ENCODE measurements at places on chromosomes 3 and 15.

DNA sequence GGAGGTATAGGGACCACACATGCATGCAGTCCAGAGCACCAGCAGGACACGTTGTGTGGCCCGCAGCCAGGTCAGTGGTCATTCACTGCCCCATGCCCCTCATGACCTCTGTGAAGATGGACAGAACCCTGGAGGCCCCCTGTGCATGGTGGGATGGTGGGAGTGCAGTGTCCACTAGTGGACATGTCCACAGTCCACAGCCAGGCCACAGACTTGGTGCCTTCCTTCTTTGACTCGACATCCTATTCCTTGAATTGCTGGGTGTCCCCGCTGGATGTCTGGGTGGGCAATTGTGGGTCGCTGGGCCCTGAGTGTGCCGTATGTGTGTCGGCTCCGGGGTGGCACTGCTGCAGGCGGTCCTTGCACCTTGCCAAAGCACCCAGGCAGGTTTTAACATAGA, 35.7 kb downstream of the KLF15 start:
- no peaks in the 10 kb centered on the region for H3K27me3 ChIP-seq
- H3K4me1 ChIP-seq = no peaks in the 10 kb centered on the region
- no peaks in the 10 kb centered on the region for H3K36me3 ChIP-seq
- H3K27ac ChIP-seq = no peak overlapping the region

DNA sequence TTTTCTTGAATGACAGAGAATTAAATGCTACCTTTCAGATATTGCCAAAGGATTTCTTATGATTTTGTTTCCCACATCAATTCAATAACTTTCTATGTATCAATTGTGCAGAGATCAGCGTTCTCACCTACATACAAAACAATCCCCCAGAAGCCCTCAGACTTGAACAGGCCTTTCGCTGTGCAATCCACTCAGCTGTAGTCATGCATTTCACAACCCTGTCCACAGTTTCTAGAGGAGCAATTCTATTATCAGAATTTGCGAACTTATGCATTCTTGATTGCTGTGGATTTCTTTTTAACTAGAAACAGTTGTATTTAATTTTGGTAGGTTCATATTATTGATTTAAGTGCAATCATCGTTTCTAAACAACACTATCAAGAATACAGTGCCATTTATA, 13.7 kb upstream of the ALCAM start:
- H3K4me3 ChIP-seq = no peak overlapping the region
- H3K27me3 ChIP-seq = peaks cover 10% of the 10 kb centered on the region

GRCh38 chr3:53384465-53385423, 37.4 kb upstream of the DCP1A start:
- H3K27ac ChIP-seq = no peak overlapping the region
- DNase-seq = no peak
- no peak overlapping the region for H3K4me3 ChIP-seq
- H3K4me1 ChIP-seq = no peaks in the 10 kb centered on the region
- no peaks in the 10 kb centered on the region for H3K36me3 ChIP-seq

- H3K4me3 ChIP-seq = no peak overlapping the region
- no peak for DNase-seq
- no peak overlapping the region for H3K27ac ChIP-seq
- no peaks in the 10 kb centered on the region for H3K4me1 ChIP-seq
- no peaks in the 10 kb centered on the region for H3K36me3 ChIP-seq
Measured at GRCh38 chr3:2141482-2141881, 42.8 kb downstream of the CNTN4 start.

GRCh38 chr15:63969652-63970421, 76.4 kb downstream of the DAPK2 start:
- no peaks in the 10 kb centered on the region for H3K27me3 ChIP-seq
- peaks cover 5% of the 10 kb centered on the region for H3K36me3 ChIP-seq
- no peak overlapping the region for H3K27ac ChIP-seq
- DNase-seq = no peak
- H3K4me1 ChIP-seq = peaks cover 27% of the 10 kb centered on the region
- H3K4me3 ChIP-seq = no peak overlapping the region

GRCh38 chr15:30030345-30030744, 52.4 kb upstream of the GOLGA8J start:
- no peaks in the 10 kb centered on the region for H3K27me3 ChIP-seq
- no peaks in the 10 kb centered on the region for H3K36me3 ChIP-seq
- no peak overlapping the region for H3K4me3 ChIP-seq
- no peak overlapping the region for H3K27ac ChIP-seq
- H3K4me1 ChIP-seq = no peaks in the 10 kb centered on the region

- no peaks in the 10 kb centered on the region for H3K27me3 ChIP-seq
- H3K4me1 ChIP-seq = no peaks in the 10 kb centered on the region
- H3K27ac ChIP-seq = no peak overlapping the region
- no peak for DNase-seq
- no peak overlapping the region for H3K4me3 ChIP-seq
- H3K36me3 ChIP-seq = no peaks in the 10 kb centered on the region
Measured at GRCh38 chr15:81899730-81900129, 146.1 kb downstream of the MEX3B start.

GRCh38 chr15:91068436-91068835, 31.6 kb upstream of the SV2B start:
- DNase-seq = no peak
- H3K27ac ChIP-seq = no peak overlapping the region
- H3K4me1 ChIP-seq = no peaks in the 10 kb centered on the region
- H3K27me3 ChIP-seq = peaks cover 17% of the 10 kb centered on the region
- H3K4me3 ChIP-seq = no peak overlapping the region
- H3K36me3 ChIP-seq = no peaks in the 10 kb centered on the region

DNA sequence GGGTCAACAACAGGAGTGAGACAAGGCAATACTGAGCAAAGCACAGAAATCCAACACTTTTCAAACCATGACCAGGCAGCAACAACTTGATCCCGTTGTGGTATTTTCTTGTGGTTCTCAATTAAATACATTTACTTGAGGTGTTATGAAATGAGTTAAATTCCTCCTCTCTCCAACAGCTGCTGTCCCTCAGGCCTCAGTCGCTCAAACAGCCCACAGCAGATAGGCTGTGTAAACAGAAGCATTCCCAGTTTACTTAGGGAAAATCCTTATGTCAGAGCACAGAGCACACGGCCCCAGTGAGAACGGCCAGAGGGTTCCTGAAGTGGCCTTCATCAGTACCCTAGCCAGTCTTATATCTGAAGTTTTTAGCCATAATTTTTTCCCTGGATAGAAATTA, 359.9 kb downstream of the AGBL1 start:
- no peak overlapping the region for H3K4me3 ChIP-seq
- no peaks in the 10 kb centered on the region for H3K27me3 ChIP-seq
- DNase-seq = no peak
- no peaks in the 10 kb centered on the region for H3K4me1 ChIP-seq
- H3K36me3 ChIP-seq = no peaks in the 10 kb centered on the region
- no peak overlapping the region for H3K27ac ChIP-seq

- H3K4me1 ChIP-seq = no peaks in the 10 kb centered on the region
- DNase-seq = no peak
- no peaks in the 10 kb centered on the region for H3K36me3 ChIP-seq
- H3K27ac ChIP-seq = no peak overlapping the region
- H3K4me3 ChIP-seq = no peak overlapping the region
Measured at GRCh38 chr3:84304214-84304613, 654.6 kb upstream of the CADM2 start.

GRCh38 chr3:4826237-4827100, 152.8 kb upstream of the BHLHE40 start:
- H3K4me3 ChIP-seq = no peak overlapping the region
- peak overlapping the region; percentile 65 for H3K27ac ChIP-seq
- H3K4me1 ChIP-seq = peaks cover 61% of the 10 kb centered on the region
- H3K36me3 ChIP-seq = no peaks in the 10 kb centered on the region

GRCh38 chr15:81071120-81071519, 63.0 kb upstream of the CFAP161 start:
- H3K4me3 ChIP-seq = no peak overlapping the region
- H3K36me3 ChIP-seq = no peaks in the 10 kb centered on the region
- no peak overlapping the region for H3K27ac ChIP-seq
- no peak for DNase-seq
- peaks cover 5% of the 10 kb centered on the region for H3K4me1 ChIP-seq

All from suprapubic skin (tissue), 4 donors.